NCI-H524 (cell line): ENCODE measurements at places on chromosomes 3 and 15.
A peak's percentile ranks its signal among the peaks of the same experiment; 100 is the strongest.

DNA sequence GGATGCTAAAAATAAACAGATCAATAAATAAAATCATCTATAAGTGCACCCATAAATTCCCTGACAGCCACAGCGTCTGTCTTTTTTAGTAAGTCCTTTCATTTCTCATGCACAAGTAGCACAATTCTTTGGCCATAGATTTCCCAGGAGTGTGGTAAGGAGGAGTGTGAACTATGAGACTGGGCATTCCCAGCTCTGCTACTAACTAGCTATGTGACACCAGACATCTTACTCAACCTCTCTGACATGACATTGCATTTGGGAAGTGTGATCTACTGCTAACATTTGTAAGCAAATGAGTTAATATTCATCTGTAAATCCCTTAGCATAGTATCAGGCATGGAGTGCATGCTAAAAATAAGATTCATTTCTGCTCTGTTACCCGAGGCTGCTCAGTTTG, 301.7 kb downstream of the NTRK3 start:
- no peak for DNase-seq

GRCh38 chr15:92770641-92771040, 115.1 kb upstream of the FAM174B start:
- no peak for DNase-seq

GRCh38 chr15:74872702-74873035, 496 bp downstream of the SCAMP2 start:
- no peak for DNase-seq

DNA sequence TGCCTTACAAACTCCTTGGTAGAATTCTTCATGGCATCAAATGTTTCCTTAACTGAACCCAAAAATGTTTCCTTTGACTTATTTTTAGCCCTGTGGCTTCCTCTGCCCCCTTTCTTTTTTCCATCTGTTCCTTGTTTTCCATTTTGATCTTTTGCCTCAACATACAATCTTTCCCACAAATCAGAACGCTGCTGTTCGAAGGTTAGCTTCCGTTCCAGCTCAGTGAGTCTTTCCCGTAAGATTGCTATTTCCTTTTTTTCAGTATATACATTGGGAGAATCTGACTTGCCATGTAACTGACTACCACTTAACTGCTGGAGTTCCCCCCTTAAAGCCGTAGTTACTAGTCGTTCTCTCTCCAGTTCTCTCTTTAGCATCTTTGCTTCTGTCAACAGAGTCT, 41.2 kb downstream of the PIGB start:
- DNase-seq = no peak

GRCh38 chr3:129184396-129184657, 631 bp upstream of the CNBP start:
- DNase-seq = peak; percentile 40
